Activated naive CD4-positive, alpha-beta T cell treated with anti-CD3 and anti-CD28 coated beads, Interleukin-2, amount 50 U/mL, for 72 hours (primary cell): ENCODE measurements at places on chromosomes 7 and 10.

GRCh38 chr10:72847681-72848080 is 45.9 kb upstream of the OIT3 start:
- no peak for DNase-seq

DNA sequence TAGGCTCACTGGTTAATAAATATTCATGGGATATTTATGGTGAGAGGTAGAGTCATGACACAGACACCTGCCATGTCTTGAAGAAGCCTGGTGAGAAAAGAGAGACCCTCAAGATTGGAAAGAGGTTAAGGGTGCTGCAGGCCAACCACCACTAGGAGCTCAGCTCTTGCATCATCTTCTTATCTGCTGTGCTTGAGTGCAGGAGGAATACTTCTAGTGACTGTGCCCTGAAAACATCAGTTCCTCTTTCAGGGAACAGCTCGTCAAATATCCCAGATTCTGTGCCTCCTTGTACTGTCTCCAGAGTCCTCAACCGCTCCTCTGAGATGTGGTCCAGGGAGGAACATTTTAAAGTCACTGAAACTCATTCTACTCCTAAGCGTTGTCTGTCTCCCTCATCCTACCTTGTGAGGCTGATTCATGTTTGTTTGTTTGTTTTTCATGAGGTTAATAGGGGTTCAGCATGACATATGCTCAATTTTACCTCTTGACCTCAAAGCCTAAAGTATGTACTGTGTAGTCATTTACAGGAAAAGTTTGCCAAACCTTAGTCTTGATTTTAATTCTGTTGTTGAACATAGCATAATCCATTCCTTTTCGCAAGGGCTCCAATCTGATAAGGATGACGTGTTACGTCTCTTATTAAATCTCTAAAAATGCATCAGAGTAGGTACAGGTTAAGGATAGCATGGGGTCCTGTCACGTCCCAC is 293.1 kb downstream of the C7orf25 start:
- no peak for DNase-seq

DNA sequence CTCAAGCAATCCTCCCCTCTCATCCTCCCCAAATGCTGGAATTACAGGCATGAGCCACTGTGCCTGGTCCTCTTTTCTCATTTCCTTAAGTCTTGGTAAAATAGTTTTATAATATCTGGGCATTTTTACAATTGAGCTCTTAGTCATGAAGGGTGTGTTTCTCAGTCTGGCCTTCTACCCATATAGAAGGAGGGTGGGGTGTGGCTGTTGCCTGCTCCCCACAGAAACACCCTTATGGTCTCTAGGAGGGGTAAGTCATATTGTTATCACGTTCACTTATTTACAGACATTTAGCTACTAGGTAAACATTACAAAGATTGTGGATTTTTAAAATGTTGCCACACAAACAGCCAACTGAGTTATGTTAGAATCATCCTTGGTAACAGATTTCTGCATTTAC is 6.7 kb upstream of the OTUD1 start:
- no peak for DNase-seq

DNA sequence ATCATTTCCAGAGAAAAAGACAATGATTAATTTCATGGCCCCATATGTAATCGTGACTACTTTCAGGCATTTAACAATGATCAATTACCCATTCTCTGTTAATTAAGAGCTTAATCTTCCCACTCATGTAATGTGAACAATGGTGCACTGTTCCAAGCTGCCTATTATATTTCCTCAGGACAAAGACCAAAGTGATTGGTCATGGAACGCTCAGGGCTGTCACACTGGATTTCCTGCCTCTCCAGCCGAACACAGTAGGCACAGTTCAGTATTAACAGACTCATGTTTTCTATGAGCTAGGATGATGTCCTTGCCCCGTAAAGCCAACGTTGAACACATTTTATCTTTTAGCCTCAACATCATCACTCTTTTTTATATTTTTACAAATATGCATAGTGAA is 142.7 kb upstream of the FZD8 start:
- no peak for DNase-seq

GRCh38 chr10:118916777-118917176 is 112.7 kb upstream of the NANOS1 start:
- DNase-seq, result no peak

GRCh38 chr7:6218329-6218728 is 54.1 kb downstream of the CYTH3 start:
- DNase-seq, result no peak

DNA sequence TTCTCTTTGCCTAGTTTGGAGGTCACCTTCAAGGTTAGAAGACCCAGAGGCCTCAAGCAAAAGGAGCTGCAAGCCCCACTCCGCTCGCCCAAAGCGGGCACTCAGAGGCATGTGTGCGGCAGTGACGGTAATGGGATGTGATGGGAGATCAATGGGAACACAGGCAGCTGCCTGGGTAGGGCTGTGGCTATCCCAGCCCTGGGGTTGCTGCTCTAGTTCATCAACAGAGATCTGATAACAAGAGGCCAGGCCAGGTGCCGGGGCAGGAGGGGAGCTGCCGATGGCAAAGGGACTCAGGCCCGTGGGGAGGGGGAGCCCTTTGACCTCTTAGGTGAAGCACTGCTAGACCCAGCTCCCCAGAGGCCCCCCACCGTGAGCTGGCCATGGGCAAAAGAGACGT is 52.0 kb upstream of the GNA12 start:
- no peak for DNase-seq
